ENCODE measurements at places on chromosomes 5 and 9.

DNA sequence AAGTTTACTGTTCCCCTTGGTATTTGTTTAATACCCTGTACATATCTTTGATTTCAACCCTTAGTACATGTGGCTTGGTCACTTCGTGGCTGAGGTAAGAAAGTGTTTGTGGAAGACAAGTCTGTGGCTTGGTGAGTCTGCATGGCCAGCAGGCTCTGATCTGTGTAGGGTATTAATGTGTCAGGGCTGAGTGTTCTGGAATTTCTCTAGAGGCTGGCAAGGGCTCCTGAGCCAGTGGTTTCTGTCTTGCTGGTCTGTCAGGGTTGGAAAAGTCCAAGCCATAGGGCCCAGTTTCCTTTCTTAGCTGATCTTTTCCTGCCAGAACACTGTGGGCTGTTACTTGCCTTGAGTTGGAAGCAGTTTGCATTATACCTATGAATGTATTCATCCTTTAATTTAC lies 48.0 kb upstream of the FBXL7 start:
- no peak for DNase-seq

GRCh38 chr5:115452536-115453235 lies 91.9 kb downstream of the FEM1C start:
- DNase-seq, result no peak

DNA sequence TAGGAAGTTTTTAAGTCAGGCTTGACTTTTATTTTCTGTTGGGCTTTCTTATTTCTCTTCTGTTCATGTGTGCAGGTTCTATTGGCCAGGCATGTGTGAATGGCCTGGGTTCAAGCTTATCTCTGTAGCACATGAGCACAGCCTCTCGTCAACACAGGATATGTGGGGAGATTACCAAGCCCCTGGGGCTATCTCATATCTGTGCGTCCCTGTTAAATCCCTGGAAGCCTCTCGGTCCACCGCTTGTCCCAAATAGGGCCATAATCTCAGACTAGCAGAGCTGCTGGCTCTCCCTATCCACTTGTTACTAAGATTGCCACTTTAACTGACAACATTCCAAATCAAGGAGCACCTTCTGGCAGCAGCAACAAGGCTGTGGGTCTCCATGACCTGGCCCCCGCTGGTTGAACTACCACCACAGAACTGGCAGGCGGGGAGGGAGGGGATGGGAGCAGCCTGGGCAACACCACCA lies 28.4 kb upstream of the EBF1 start:
- no peak for DNase-seq

DNA sequence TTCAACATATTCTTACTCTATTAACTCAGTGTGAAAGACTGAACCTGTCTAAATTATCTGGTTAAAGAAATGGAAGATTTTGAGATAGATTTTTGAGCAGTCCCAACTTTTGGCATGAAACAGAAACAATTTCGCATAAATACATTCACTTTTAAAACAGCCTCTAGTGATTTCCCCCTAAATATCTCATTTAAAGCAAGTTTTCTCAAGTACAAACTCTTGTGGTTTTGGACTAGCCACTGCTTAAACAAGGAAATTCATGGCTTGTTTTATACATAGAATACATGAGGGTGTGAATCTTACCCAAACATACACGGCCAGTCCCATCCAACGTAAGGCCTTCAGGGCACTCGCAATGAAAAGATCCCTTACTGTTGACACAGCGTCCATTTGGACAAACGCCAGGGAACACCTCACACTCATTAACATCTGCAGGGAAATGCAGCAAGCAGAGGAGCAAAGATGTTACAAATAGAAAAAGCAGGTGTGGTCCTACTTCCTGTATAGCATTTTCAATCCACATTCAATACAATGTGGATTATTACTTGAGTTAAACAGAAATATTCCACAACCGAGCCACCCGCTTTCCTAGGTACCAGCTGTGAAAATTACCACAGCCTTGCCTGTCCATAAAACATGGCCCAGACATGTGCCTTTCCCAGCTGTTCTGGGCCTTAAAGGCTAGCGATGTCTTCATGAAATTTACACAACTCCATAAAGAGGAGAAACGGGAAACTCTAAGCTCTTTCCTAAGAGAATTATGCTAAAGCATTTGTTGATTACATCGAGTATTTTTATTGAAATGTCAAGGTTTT lies 188.8 kb downstream of the FBN2 start:
- peak; percentile 69 for DNase-seq

DNA sequence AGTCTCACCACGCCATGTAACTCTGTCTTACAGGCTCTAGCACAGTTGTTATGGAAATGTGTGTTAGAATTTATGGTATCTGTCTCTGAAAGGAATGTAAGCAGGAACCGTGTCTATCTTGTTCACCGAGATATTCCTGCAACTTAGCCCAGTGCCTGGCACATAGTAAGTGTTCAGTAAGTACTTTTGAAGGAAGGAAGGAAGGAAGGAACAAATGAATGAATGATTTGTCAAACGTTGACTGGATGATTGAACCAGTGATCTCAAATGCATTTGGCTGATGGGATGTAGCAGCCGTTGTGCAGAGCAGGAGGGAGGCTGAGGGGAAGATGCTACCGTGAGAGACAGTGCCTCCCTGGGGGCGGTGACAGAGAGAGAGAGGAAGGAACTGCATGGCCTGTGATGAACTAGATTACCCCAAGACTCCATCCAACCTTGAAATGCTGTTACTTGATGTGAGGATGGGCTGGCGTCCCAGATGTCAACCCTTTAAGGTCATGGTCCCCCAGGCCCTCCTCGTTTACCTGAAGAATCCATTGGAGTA lies 47.5 kb upstream of the PPARGC1B start:
- no peak for DNase-seq

DNA sequence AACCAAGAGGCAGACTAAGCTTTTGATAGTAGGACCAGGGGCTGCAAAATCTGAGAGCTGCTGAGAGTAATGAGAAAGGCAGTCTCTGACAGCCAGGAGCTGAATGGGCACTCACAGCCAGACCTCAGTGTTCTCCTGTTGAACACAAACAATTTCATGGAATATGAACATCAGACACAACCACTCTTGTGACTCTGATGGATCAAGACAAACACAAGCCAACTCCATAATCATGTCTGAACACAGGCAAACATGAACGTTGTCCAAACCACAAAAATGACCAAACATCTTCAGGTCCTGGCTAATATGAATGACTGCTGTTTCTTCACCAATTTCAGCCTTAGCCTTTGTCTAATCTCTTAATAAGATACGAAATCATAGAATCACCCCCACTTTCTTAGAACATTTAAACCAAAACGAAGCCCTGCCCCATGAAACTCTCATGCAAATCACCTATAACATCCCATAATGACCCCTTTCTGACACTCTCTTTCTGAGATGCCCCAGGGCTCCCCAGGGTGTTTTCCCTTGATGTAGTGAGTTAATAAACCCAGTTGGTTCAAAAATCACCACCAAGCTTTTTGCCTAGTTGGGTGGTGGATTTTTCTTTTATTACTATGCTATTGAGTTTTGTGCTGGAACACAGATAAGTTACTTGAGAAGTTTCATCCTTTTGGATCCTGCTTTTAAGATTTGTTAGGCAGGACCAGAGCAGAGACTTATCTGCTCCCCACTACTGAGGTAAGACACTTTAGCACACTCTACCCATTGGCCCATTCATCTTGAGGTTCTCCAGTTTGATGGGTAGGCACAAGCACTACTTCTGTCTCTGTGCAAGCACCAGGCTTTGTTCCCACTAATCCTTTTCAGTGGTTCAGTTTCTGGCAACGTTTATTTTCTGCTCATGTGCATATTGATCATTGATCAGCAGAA lies 5.9 kb upstream of the ERAP2 start:
- DNase-seq, result no peak

DNA sequence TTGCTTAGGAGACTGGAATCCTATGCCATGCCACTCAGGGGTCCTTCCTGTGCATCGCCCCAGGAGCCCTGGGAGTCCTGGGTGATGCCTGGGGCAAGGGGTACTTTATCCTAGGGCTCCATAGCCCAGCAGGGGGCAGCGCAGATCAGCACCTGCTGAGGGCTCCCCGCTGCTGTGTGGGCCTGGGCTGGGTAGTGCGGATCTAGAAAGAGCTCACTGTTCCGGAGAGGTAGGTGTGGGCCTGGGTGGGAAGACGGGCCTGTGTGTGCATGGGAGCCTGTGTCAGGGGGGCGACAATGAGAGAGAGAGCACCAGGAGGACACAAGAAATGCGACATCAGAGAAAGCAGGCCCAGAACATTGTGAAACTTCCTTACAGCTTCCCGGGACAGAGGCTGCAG lies 11.4 kb upstream of the DAB2IP start:
- DNase-seq, result no peak

DNA sequence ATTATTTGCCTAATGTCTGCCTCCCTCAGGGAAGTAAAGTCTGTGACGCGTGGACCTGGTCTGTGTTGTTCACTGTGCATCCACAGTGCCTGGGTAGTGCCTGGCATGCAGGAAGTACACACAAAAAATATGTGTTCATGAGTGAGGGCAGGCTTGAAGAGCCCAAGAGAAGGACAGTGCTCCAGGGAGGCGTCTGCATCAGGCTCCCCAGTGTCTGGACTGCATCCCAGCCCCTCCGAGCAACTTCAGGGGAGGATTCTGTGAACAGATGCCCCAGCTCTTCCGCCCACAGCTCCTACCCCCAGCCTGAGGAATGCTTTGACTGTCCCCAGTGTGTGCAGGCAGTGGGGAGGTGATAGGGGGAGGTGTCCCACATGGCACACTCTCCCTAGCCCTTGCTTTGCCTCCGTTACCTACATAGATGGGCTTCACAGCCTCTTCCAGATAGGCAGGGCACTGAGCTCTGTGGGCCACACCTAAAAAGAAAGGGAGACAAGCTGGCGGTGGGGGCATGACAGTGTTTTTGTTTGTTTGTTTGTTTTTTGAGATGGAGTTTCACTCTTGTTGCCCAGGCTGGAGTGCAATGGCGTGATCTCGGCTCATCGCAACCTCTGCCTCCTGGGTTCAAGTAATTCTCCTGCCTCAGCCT lies 25.4 kb downstream of the IRF1 start:
- no peak for DNase-seq

- no peak for DNase-seq
Observed at GRCh38 chr5:141534492-141535213, 45.8 kb downstream of the PCDHGC5 start.

DNA sequence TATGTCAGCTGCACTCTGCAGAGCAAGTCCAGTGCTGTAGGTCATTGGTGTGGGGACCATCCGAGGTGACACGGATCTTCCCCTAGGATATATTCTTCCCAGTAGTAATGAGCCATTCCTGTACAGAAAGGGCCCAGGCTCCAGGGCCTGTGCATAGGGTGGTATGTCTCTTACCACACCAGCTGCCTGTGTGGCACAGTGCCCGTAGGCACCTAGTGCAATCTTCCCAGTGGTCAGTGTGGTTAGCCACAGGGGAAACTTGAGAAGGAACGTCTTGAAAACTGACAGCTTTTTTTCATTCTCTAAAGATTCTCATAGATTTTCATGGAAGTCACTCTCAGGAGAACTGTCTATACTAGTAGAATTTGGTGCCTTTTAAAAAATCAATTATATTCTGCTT lies 39.8 kb downstream of the CYSTM1 start:
- DNase-seq, result no peak

GRCh38 chr5:38776149-38776896 lies 69.5 kb upstream of the OSMR start:
- no peak for DNase-seq

DNA sequence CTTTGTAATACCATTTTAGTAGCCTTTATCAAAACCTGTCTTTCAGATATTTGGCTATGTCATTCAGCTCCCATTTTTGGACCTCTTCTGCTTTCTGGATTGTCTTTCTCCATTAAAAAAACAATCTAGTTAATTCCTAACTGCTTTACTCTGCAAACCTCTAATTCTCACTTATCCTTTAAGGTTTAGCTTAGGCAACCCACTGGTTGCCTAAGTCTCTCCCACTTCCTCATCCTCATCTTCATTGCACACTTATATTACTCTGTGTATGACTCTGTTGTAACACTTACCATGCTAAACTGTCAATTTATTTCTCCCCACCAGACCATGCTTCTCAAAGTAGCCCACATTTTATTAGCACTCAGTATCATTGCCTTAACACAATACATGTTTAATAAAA lies 205.0 kb upstream of the DMRTA1 start:
- DNase-seq, result no peak

DNA sequence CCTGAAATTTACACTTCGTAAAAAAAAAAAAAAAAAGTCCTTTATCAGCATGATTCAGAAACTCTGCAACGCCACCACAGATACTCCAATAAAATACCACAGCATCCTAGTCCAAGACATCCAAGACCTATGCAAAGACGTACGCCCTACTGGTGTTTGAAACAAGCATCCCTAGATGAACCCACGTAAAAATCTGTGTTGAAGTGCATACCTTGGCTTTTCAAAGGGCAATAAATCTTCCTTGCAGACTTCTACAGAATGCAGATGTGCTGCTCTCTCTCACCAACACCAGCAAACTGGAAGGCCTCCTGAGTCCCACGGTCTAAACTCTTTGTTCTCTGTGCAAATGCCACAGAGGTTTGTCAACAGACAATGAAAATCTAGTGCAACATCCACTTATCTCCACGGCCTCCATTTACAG lies 38.8 kb downstream of the MYO10 start:
- DNase-seq, result peak; percentile 62

GRCh38 chr9:29290516-29290915 lies 1717.2 kb upstream of the C9orf72 start:
- DNase-seq, result no peak

- DNase-seq, result no peak
Observed at GRCh38 chr9:106718936-106719335, 144.0 kb upstream of the ZNF462 start.

GRCh38 chr5:1827025-1827885 lies 26.0 kb downstream of the NDUFS6 start:
- no peak for DNase-seq

- DNase-seq, result no peak
Observed at GRCh38 chr5:170642066-170642735, 138.4 kb downstream of the KCNIP1 start.

DNA sequence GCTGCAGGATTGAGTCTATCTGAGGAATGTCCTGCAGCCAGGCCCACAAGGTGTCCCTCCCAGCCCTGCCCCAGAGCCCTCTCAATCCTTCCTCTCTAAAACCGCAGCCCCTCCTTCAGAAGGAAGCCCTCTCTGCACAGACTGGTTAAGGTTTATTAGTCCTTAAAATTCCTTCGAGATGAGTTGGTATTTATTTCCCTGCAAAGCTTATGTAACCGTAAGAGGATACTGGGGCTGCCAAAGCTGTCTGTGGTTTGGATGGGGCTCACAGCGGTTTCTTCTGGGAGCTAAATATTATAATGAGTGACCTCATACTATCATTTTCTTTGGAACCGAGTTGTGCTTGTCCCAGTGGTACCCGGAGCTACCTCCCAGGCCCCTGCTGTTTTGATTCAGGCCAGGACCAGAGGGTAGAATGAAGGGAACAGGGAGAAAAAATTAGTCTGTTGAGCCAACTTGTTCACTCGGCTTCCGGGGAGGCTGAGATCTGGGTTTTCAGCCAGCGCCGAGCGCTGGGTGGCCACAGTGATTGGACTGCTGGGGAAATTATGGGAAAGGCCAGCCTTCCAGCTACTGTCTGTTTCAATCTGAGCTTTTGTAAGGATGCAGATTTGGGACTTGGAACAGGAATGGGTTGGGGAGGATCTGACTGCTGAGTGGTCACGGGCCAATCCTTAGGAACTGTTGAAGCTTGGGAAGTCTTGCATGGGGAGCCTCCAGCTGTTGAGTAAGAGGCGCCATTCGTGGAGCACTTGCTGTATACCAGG lies 107.5 kb downstream of the NDFIP1 start:
- no peak for DNase-seq

Measured in LNCaP clone FGC (cell line).